Stimulated activated CD8-positive, alpha-beta memory T cell treated with anti-CD3 and anti-CD28 coated beads, Interleukin-4, amount 100 ng/mL, for 4 hours (primary cell): ENCODE measurements at places on chromosomes 1 and 21.
A peak's percentile ranks its signal among the peaks of the same experiment; 100 is the strongest.

DNA sequence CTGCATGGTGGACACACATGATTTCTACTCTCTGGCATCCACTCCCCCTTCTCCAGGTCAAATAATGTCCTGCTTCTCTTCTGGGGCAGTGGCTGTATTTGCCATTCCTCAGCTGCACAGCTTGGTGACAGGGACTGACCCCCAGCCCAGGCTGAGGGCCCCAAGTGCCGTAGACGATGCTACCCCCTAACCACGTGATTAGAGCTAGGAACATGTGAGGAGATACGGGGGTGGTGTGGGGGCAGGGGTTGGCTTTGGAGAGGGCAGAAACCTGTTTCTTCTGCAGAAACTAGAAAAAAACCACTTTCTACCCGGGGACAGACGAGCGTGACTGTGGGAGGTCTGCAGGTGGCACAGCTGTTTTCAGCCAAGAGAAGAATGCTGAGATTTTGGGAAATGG lies 192.4 kb downstream of the SIPA1L2 start:
- no peak for DNase-seq

- DNase-seq: no peak
These were observed 120.2 kb downstream of the MRPL39 start for GRCh38 chr21:25487046-25487594.

DNA sequence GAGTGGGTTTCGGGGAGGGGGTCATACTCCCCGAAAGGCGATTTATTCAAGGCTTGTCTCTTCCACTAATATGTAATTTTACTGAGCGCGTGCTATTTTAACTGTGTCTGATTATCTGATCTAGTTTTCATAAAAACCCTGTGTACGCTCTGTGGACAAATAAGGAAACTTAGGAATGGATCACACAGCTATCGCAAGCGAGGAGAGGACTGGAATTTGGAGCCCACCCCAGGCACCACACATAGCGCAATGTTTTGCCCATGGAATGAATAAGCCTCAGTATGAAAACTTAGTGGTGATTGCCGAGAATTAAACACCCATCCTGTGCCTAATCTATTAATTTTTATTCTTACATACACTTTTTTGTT lies 9.8 kb upstream of the RAB42 start:
- DNase-seq: no peak

GRCh38 chr1:109277434-109278204 lies 5.3 kb downstream of the PSRC1 start:
- peak; percentile 29 for DNase-seq

DNA sequence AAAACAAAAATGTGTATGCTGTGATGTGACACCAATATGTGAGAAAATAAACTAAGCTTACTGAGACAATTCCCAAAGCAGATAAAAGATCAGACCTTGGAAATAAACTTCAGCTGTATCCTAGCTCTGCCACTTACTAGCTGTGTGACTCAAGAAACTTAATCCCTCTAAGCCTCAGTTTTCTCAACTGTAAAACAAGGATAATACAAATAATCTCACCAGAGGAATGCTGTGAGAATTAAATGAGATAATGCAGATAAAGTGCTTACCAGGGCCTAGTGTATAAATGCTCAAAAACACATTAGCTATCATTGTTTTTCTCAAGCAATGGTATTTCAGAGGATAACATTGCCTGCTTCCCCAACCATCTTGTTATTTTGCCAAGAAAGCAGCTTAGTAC lies 2.1 kb downstream of the HEATR1 start:
- no peak for DNase-seq

DNA sequence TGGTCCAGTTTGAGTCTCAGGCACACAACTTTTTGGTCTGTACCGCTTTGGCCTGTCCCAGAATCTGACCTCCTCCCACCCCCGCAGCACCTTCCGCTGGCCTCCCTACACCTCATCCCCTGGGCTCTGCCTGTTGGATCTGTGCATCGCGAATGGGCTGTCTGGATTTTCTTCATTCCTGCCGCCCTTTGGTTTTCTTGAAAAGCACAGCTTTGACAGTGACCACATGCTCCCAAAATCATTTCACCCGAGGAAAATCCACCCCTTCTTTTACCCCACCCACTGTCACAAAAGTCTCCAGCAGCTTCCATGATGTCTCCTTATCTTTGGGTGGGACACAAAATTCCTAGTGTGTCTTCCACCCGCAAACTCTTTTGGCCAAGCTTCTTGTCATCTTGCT lies 65.0 kb upstream of the SSX2IP start:
- DNase-seq: no peak

GRCh38 chr1:121517586-121518230 lies 332.9 kb downstream of the SRGAP2C start:
- DNase-seq: no peak

DNA sequence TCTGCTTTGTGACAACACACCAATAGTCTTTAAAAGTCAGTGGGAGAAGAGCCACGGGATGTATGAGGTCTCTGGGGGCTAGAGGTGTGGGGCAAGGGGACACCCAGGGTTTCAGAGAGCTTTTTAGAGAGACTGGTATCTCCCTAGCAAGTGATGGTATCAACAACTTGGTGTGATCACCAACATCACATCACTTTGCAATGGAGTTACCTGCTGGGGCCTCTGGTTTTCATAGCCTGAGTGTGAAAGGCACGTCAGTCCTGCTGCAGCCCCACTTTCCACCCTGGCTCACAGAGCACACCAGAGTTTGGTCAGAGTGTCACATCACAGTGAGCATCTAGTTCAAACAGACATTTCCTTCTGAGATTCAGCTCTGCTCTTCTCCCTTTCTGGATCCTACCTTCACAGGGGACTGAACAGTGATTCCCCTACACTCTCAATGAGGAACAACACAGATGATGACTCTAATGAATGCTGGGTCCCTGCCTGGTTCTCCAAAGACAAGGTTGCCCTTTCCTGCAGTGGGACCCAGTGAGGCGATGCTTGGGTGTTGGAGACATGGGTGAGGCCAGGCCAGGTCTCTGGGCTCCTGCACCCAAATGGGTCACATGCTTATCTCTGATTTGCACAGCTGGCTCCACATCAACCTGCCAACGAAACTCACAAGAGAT lies 2.0 kb upstream of the MAN1C1 start:
- DNase-seq: no peak

- DNase-seq: no peak
These were observed 178.7 kb downstream of the VAV3 start for GRCh38 chr1:107786203-107786845.

- no peak for DNase-seq
These were observed 10.3 kb downstream of the TTC34 start for GRCh38 chr1:2791027-2791760.

DNA sequence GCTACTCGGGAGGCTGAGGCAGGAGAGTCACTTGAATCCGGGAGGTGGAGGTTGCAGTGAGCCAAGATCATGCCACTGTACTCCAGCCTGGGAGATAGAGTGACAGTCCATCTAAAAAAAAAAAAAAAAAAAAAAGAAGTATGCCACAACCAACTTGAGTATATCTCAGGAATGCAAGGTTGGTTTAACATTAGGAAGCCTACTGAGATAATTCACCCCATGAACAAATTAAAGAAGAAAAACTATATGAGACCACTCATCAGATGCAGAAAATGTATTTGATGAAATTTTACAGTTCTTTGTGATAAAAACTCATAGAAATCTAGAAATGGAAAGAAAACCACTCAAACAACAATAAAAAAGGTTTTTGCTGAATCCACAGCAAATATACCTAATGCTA lies 373.8 kb downstream of the LMO4 start:
- no peak for DNase-seq

DNA sequence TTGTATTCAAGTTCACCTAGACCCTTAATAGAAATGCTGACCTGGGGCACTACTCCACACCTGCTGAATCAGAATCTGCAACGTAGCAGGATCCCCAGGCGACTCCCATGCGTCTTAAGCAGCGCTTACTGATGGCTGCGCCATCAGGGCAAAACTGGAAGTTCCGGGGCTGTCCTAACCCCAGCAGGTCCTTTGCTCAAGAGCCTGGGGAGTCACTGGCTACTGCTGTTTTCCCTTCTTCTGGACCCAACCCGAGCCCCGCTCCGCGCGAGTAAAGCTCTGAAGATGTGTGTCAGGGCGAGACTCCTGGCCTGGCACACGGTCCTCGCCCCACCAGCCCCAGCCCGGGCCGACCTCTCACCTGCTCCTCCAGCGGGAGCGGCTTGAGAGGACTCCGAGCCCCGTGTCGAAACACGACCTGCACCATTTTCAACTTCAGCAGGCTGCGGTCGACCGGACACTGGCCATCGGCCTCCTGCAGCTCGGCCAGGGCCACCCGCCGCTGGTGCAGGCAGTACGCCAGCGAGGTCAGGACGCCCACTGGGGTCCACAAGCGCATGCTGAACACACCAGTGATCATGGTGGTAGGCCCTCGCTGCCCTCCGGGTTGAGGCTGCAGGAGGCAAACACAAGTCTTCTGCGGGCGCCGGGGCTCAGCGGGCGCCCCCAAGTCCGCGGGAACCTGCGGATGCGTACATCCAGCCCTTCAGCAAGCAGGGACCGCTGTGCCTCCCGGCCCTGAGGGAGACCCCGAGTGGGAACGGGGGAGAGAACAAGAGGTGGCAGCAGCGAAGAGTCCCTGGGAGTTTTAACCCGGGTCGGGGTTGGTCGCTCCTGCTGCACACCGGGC lies 630 bp downstream of the ACP6 start:
- no peak for DNase-seq

DNA sequence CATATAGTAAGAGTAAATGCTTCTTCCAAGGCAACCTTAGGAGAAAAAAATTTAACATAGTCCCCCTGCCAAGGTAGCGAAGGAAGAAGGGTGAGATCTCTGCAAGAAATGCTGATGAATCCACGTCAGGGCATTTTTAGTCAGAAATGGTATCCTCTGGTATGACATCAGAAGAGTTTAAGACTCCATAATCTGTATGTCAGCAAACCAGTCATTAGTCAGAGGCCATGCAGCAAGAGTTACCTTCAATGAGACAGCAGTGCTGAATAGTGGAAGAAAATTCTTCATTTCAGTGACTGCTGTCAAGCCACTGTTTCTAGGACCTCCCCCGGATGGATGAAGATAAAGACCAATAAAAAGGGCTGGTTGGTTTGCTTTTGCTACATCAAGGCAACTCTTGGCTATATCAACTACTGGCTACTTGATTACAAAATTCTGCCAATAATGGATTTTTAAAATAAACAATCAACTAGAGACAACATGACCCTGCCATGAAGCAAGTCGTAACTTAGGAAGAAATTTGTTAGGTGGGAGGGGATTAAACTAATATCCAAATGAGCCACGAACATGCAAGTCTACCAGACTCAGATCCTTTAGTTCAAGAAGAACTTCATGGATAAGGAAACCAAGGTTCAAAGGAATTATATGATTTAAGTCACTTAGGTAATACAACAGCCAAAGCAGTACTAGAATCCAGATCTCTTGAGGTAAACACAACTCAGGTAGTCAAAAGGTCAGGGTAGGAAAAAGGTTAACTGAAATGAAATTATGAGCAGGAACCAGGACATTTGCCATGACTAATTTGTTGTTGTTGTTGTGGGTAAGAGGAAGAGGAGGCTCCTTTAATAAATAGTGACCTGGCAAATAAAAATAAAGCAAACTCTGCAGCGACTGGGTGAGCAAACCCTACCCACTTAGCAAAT lies 25.6 kb upstream of the GUCA2A start:
- no peak for DNase-seq

- DNase-seq: peak; percentile 84
These were observed 21.8 kb downstream of the SLC27A3 start for GRCh38 chr1:153796786-153797659.

DNA sequence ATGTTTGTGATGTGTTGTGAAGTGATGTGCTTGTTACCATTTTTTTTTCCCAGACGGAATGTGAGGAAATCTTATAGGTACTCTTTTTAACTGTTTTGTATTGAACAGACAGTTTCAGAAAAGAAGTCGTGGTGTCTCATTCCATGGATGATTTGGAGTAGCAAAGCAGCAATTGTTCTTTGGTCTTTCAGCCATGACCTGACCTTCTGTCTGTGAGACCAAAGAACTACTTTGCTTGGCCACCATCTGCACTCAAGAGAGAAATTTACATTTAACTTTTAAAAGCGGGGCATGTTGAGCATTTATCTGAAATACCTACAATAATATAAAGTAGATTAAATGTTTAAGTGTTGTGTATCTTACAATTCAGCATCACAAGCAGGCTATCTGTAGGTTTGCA lies 90.2 kb downstream of the SDCCAG8 start:
- no peak for DNase-seq

DNA sequence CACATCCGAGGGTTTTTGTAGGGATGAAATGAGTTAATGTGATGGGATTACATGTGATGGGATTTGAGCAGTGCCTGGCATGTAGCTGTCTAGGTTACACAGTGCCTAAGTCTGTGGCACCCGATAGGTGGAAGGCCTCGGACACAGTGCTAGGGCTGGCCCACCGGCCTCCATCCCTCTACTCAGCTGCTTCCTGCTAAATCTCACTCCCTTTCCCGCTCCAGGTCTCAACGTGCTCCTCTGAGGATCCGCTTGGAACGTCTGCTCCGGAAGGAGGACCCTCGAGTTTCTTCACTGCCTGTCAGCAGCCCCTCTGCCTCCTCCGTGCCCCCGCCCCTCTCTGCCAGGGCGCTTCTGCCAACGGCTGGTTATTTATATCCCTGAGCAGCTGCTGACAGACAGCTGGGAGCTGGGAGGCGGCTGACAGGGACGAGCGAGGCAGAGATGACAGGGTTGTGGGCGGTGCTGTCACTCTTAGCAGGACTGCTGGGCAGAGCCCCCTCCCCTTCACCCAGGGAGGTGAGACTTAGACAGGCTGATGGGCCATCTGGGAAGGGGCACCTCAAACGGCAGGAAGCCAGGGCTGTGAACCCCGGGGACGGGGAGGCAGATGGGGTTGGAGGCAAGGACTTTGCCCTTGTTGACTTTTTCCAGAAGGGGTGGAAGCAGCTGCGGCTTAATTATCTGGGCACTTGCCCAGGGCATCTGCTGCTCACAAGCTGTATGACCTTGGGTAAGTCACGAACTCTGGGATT lies 26.6 kb upstream of the LRRN2 start:
- no peak for DNase-seq

- DNase-seq: no peak
These were observed 24.6 kb upstream of the ADARB1 start for GRCh38 chr21:45049714-45050344.

- DNase-seq: no peak
These were observed 484.4 kb downstream of the PLA2G4A start for GRCh38 chr1:187313115-187313514.

GRCh38 chr1:38476111-38476849 lies 383.3 kb downstream of the RRAGC start:
- DNase-seq: no peak

- no peak for DNase-seq
These were observed 126.4 kb downstream of the ZZZ3 start for GRCh38 chr1:77556045-77556444.

GRCh38 chr1:108345776-108346531 lies 102.1 kb upstream of the NBPF4 start:
- no peak for DNase-seq
